ENCODE measurements at places on chromosomes 12 and 14. TPM values are rescaled to one million over a fixed set of nuclear protein-coding genes. Genes with fewer than 3 reads are reported as not detected.

SAMD15 gene
- 0.23 TPM for total RNA-seq

SOX5 gene
- not detected for total RNA-seq

- DNase-seq, result no peak
These were observed 6.6 kb downstream of the SLC38A2 start for GRCh38 chr12:46365951-46366379.

DNA sequence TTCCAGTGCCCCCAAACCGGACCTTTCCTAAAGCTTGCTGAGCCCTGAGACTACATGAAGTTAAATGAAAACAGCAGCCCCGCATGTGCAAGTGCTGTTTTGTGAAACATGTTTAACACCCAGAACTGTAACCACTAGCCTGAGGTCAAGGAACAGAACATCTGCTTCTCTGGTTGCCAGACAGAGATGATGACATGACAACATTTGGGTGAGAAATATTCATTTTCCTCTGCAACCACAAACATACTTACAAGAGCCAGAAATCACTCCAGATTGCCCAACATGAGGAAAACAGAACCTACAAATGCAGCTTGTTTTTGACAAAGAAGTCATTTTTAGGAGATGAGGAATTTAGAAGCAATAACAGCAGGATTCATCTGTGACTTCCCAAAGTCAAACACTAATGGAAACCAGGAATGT is 110.4 kb downstream of the BCAT1 start:
- DNase-seq, result peak; percentile 32

RHOF gene
- 145 TPM for total RNA-seq

- DNase-seq, result no peak
These were observed 362 bp upstream of the TSFM start for GRCh38 chr12:57782243-57782607.

DNA sequence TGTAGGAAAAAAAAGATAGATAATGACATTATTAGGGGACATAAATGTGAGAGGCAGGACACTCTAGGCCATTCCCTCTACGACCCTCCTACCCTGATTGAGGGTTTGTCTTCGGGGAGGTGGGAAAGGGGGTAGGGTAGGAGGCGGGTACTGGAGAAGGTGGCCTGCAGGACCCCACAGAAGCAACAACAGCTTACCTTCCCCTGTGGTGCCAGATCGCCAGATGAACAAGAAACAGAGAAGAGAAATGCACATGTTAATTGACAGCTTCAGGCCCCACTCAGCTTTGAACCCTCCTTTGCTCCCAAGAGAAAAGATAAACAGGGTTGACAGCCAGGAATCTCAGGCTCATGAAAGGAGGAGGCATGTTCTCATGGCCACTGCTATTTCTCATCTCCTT is 4.8 kb downstream of the PHB2 start:
- no peak for DNase-seq

SLC2A14 gene
- total RNA-seq, result 0.13 TPM

PLCZ1 gene
- total RNA-seq, result not detected

E2F7 gene
- total RNA-seq, result 23.8 TPM

DNA sequence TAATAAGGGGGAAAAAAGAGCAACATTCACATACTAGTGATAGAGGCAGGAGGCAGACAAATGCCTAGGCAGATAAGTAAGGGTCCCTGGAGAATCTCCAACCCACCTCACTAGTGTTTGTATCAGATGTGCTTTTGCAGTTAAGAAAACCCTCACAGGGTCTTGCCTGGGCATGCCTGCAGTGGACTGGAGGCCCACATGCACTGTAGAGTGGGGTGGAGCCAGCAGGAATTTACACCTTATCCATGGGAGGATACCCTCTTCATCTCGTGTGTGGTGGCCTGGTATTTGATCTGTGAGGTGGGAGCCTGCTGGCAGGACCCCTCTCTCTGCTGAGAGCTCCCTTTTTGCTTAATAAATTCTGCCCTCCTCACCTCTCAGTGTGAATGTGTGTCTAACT is 238.0 kb upstream of the SLC16A7 start:
- DNase-seq, result no peak

DNA sequence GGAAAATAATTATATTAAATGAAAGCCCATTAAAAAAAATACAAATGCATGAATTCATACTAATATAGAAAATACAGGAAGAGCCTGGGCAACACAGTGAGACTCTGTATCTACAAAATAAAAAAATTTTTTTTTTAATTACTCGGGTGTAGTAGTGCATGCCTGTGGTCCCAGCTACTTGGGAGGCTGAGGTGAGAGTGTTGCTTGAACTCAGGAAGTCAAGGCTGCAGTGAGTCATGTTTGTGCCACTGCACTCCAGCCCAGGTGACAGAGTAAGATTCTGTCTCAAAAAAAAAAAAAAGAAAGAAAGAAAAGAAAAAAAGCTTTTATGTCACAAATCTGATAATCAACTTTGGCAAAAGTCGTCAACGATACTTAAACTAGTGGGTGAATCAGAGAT is 80.6 kb upstream of the PLEKHA5 start:
- DNase-seq, result no peak
